NCI-H774 (cell line): ENCODE measurements at places on chromosomes 6 and 20.
A peak's percentile ranks its signal among the peaks of the same experiment; 100 is the strongest.

- DNase-seq, result no peak
Measured at GRCh38 chr6:43999628-44000027, 127.6 kb downstream of the MRPL14 start.

GRCh38 chr20:48281501-48281900 lies 496.2 kb upstream of the SULF2 start:
- no peak for DNase-seq

- DNase-seq, result no peak
Measured at GRCh38 chr6:14897831-14898230, 348.0 kb upstream of the JARID2 start.

DNA sequence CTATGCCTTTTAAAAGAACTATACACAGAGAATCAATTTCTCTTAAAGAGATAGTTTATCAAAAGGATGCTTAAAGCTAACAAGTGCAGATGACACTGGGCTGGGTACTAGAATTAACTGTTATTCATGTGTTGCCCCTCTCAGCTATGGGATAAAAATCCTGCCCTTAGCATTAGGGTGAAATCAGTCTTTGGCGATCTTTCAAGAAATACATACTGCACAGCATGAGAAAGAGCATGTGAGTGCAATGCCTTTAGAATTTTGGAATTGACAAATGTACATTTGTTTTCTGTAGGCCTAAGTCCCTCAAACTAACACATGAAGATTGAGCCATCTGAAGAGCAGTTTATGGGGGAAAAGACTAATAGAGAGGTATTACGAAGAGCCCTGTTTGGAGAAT lies 115.4 kb downstream of the ZFP64 start:
- DNase-seq, result no peak

- no peak for DNase-seq
Measured at GRCh38 chr6:111086685-111087084, 618 bp upstream of the SLC16A10 start.

GRCh38 chr6:113879186-113880096 lies 22.3 kb downstream of the MARCKS start:
- DNase-seq, result peak; percentile 86

DNA sequence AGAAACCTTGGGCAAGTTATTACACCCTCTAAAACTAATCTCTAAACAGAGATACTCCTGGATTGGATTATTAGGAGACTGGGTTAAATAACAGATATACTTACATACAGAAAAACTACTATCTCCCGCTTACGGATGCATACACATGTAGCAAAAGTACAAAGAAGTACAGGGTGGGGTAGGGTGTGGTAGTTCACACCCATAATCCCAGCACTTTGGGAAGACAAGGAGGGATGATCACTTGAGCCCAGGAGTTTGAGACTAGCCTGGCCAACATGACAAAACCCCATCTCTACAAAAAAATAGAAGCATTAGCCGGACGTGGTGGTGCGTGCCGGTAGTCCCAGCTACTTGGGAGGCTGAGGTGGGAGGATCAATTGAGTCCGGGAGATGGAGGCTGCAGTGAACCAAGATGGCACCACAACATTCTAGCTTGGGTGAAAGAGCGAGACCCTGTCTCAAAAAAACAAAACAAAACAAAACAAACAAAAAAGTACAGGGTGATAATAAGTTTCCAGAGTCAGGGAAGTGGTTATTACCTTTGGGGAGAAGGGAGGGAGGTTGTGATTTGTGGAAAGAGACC lies 8.1 kb downstream of the PIM1 start:
- no peak for DNase-seq

- DNase-seq, result no peak
Measured at GRCh38 chr6:145497006-145497405, 238.3 kb downstream of the EPM2A start.

DNA sequence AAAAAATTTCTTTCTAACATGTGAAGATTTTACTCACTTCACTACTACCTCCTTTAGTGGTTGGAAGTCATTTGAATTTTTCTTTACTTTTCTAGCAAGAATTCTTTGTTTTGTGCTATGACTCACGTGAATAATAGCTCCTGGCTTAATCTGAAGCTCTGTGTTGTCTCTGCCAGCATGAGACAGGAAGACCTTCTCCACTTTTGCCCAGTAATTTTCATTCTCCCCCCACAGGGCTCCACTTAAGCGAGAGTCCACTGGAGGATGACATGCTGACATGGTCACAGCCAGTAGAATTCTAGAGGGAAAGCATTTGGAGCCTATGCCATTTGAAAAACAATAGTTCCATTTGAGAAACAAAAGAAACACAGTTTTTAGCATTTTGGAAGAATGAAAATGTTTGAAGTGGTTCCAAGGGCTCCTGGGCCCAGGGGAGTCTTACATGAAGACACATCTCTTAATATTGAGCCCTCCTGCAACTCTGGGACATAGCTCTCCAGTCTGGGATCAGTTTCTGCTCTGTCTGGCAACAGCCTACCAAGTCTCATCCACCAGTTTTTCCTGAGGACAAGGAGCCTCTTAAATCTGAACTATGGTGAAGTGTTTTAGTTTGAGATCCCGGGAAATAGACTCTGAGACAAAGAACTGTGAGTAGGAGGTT lies 231.4 kb downstream of the PAX1 start:
- DNase-seq, result no peak

DNA sequence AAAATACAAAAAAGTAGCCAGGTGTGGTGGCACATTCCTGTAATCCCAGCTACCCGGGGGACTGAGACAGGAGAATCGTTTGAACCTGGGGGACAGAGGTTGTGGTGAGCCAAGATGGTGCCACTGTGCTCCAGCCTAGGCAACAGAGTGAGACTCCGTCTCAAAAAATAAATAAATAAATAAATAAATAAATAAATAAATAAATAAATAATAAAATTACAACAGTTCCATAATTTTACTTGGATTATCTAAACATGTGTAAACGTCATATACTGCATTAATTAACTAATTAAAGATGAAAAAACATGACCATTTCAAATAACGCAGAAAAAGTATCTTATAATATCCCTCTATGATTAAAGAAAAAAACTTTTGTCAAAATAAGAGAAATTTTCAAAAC lies 65.8 kb downstream of the SAMD3 start:
- no peak for DNase-seq

GRCh38 chr6:7241709-7242645 lies 71.0 kb downstream of the SSR1 start:
- DNase-seq, result no peak

DNA sequence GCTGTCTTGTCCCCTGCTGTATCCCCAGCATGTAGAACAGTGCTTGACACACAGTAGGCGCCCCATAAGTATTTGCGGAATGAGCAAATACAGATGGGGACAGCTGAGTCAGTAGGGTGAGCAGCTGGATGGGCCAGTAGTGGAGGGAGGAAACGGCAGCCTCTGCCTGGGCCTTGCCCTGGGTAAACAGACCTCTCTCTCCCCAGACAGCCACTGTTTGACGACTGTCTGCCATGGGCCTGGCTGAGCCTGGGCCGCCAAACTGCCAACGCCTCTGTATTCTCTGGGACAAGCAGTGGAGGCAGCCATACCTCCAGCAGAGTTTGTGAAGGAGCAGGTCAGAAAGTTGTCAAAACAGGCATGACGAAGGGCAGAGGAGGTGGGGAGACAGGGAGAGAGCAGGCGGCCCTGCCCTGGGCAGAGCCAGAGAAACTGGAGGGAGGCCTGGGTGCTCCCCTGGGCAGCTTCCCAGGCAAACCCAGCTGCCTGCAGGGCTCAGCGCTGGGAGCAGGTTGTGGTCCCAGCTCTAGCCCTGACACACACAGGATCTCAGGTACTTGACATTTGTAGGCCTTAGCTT lies 15.2 kb downstream of the HNF4A start:
- peak; percentile 57 for DNase-seq

DNA sequence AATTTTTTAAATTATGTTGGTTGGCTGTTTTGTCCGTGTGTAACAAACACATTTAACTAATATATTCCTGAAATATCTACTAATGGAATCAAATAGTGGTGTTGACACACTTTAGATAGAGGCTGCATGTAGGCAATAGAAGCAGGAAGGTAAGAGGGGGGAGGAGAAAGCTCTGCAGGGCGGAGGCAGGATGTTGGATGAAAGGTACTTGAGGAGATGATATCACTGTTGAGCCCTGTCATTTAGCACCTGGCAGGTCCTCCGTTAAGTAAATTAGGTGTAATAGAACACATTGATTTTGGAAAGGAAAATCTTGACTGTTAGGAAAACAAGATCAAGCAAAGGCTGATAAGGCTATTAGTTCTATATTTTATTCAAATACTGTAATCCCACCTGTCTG lies 618.7 kb downstream of the PKHD1 start:
- DNase-seq, result peak; percentile 29

GRCh38 chr6:113526995-113527394 lies 330.1 kb upstream of the MARCKS start:
- no peak for DNase-seq

GRCh38 chr6:36478051-36478526 lies 35.3 kb downstream of the KCTD20 start:
- DNase-seq, result no peak

GRCh38 chr6:8900056-8900455 lies 464.7 kb upstream of the SLC35B3 start:
- no peak for DNase-seq
